AG10803 (cell line): ENCODE measurements at places on chromosomes 3 and 15.
A peak's percentile ranks its signal among the peaks of the same experiment; 100 is the strongest.

GRCh38 chr3:46846624-46847542 is 16.4 kb downstream of the MYL3 start:
- no peak for DNase-seq

- no peak for DNase-seq
These were observed 85.7 kb upstream of the SOX2 start for GRCh38 chr3:181626036-181626435.

DNA sequence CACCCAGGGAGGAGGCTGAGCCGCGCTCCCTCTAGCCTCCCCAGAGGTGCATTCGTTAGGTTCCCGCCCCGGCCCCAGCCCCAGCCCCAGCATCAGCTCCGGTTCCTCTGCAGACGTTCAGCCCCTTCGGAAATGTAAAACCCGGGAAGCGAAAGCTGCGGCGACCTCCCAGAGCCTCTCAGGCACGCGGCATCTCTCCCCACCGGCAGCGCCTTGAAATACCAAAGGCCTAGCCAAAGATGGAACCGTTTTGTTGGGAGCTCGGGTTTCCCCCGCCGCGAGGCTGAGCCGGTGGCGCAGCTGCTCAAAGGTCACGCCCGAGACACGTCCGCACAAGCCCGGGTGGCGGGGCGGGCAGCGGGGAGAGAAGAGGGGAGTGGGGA is 77.8 kb upstream of the HES1 start:
- peak; percentile 54 for DNase-seq

GRCh38 chr3:111605018-111605417 is 9.9 kb upstream of the ZBED2 start:
- DNase-seq, result no peak

- no peak for DNase-seq
These were observed 892.2 kb downstream of the SI start for GRCh38 chr3:164186095-164186494.

GRCh38 chr3:17771177-17772017 is 29.0 kb upstream of the TBC1D5 start:
- no peak for DNase-seq

- peak; percentile 65 for DNase-seq
These were observed 16.3 kb downstream of the BHLHE40 start for GRCh38 chr3:4995500-4996053.

DNA sequence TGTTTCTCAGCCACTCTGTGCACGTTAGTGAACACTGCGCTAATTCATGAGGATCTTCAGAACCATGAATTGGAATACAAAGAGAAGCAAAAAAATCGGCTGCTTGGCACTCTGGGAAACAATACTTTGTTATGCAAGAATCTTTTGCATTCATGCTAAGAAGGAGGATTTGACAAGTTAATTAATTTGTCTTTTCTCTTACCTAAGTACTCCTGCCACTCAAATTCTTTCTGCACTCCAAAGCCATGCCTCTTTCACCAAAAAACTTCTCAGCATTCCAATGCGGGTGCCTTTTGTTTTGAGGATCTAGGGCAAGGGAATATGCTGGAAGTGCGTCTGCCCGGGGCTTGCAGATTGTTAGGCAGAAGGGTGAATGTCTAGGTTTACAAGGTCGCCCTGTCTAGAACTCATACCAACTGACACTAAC is 11.3 kb upstream of the KAT2B start:
- DNase-seq, result no peak

- DNase-seq, result no peak
These were observed 30.2 kb downstream of the ABI3BP start for GRCh38 chr3:100963041-100963440.

DNA sequence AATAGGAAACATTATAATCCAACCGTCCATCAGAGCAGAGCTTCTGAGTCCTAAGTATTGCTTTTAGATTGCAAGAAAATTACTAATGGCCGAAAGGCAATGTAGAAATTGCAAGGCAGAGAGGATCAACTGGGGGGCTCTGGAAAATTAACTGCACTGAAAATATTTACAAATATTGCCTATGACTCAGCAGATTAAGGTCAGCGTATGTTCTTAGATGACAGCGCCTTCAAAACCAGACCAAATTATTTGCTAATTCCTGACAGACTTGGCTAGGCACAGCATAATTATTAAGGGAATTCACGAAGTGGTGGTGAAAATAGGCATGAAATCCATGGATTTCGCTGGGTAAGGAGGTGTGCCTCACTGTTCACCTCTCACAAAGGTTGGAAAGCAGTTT is 947.7 kb downstream of the TUSC7 start:
- DNase-seq, result no peak

DNA sequence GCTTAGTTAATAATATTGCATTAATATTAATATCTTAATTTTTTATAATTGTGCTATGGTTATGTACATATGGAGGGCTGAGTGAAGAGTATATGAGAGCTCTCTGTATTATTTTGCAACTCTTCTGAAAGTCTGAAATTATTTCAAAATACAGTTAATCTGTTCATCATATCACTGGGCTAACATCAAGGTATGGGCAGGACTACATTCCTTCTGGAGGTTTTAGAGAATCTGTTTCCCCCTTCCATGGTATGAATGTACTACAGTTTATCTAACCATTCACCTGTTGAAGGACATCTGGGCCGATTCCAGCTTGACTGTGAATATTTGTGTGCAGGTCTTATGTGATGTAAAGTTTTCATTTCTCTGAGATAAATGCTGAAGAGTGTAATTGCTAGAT is 5.1 kb downstream of the IL20RB start:
- no peak for DNase-seq

DNA sequence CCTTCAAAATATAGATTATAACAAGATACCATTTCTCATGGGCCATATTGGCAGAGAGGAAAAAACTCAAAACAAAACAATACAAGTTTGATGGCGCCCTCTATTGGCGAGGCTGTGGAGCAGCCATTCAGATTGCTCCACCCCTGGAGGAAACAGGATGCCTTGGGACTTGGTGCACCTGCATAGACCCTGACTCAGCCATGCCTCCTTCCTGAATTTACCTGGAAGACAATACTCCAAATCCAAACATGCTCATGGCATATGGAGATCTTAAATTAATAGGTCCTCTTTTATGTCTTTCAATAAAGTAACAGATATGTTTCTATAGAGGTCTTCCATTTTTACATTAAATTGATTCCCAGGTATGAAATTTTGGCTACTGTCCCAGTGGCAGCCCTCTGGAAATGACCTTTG is 90.0 kb downstream of the APBA2 start:
- peak; percentile 6 for DNase-seq

DNA sequence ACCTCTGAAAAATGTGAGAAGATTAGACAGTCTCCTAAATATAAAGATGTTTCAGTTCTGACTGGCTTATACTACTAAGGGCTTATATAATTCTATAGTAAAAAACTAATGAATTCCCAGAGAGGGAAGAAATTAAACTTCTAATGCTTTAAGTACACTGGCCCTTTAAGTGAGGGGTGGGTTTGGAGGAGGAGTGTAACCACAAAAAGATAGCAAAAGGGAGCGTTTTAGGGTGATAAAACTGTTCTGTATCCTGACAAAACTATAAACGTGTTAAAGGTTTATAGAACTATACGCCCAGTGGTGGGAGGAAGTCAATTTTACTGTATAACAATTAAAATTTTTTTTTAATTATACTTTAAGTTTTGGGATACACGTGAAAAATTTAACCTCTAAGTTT is 45.8 kb downstream of the CEP152 start:
- DNase-seq, result no peak

GRCh38 chr3:38646630-38647029 is 2.9 kb downstream of the SCN5A start:
- peak; percentile 25 for DNase-seq

DNA sequence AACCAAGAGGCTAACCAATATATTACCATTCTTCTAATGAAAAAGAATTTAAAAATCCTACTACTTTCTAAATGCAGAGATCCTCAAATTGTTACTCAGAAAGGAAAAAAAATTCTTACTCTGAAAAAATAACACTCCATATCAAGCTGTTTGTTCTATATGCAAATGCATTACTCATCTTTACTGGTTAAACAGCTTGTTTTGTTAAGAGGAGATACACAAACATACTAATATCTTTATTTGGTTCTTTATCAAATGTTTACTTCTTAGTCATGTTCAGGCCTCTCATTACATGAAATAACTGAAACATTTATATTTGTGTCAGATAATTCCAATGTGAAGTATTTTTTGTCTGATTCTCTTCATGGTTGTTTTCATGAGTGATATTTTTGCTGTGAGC is 146.8 kb downstream of the PCCB start:
- DNase-seq, result no peak
